ENCODE measurements at places on chromosomes 12 and 14.

DNA sequence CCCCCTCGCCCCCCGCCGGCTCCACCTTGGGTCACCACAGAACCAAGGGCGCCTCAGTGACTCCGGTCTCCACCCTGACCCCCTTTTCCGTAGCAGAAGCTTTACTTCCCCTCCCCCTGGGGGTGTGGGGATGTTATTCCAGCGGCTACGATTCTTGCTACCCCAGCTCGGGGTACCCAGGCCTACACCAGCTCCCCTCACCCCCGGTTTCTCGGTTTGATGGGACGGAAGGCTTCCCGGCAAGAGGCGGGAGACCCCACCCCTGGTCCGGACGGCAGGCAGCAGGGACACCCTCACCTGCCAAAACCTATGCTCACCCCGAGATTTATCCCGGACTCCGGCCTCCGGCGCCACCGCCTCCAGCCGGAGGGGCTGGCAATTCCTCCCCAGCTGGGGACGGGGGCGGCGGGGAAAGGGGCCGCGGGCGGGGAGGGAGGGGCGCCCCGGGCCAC is 619 bp downstream of the RAB15 start:
- no peak for DNase-seq

DNA sequence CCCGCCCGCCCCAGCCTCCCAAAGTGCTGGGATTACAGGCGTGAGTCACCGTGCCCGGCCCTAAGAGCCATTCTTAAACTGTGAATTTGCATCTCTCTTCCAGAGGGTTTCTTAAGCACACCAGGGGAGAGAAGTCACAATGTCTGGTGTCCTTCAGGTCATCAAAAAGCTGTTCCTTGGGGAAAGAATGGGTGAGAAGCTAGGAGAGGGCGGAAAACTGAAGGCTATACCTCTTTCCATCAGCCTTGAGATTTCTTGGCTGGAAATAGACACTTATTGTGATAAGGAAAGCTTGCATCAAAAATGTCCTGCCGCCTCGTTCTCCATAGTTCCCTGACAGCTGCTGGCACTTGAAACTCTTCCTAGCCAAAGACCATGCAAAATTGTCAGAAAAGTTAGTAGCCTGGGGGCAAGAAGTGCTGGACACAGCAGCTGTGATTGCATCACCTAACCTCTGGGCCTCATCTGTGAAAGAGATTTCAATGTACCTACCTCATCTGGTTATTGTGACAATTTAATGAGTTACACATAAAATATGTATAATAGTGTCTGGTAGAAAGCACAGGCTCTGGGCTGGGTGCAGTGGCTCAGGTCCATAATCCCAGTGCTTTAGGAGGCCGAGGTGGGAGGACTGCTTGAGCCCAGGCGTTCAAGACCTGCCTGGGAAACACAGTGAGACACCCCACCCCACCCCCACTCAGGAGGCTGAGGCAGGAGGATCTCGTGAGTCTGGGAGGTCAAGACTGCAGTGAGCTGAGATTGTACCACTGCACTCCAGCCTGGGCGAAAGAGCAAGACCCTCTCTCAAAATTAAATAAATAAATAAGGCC is 9.7 kb upstream of the UBC start:
- no peak for DNase-seq

- no peak for DNase-seq
Observed at GRCh38 chr12:111034083-111034885, 113.9 kb upstream of the MYL2 start.

DNA sequence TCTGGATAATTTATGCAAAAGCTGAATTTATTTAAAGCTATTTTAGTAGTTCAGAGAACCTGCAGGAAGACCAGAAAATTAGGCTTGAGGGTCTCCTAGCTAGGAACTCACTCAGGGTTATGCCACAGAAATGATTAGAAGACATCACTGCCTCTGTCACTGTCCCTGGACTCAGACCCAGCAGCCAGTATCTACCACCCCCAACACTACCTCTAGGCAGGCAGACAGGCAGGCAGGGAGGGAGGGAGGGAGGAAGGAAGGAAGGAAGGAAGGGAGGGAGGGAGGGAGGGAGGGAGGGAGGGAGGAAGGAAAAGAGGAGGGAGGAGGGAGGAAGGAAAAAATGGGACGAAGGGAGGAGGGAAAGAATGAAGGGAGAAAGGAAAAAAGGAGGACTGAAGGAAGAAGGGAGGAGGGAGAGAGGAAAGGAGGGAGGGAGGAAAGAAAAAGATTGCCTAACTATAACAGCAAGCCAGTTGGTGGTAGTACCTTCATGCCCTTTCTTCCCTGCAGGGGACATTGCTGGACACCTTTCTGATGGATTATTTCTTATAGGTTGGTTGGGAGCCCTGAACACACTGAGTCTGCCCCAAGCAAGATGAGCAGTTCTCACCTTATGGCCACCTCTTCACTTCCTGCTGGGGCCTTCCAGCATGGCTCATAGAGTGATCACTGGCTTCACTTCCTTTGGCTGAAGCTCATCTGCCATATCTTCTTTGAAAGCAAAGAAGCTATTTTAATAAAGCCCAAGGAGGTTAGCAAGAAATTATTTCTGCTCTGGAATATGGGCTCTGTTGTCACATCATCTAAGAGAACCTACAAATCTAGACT is 49.7 kb downstream of the KICS2 start:
- no peak for DNase-seq

GRCh38 chr14:103679351-103679750 is 35.9 kb downstream of the XRCC3 start:
- DNase-seq: no peak

- DNase-seq: no peak
Observed at GRCh38 chr12:110638796-110639195, 24.9 kb downstream of the TCTN1 start.

GRCh38 chr12:24950231-24950834 is 1.4 kb upstream of the BCAT1 start:
- DNase-seq: no peak

Data from esophagus squamous epithelium (tissue), 5 donors.